ENCODE measurements at places on chromosomes 6 and 20.

- no peak for DNase-seq
These were observed 102.6 kb upstream of the ZFP64 start for GRCh38 chr20:52294106-52294628.

DNA sequence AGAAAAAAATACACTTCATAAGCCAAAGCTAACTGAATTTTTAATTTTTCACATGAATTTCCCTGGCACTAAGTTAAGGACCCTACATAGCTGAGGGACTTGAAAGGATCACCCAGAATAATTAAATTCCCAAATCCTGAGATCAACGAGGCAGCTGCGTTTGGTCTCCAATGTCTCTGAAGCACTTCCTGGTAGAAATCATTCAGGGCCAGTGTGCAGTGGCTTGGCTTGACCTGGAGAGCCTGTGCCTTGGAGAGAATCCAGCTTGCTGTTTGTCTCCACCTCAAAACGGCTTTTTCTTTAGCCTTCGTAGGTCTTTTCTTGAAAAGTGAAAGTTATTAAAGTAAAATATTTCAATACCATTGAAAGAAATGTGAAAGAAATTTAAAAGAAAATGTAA, 92.4 kb downstream of the SMOC2 start:
- no peak for DNase-seq

DNA sequence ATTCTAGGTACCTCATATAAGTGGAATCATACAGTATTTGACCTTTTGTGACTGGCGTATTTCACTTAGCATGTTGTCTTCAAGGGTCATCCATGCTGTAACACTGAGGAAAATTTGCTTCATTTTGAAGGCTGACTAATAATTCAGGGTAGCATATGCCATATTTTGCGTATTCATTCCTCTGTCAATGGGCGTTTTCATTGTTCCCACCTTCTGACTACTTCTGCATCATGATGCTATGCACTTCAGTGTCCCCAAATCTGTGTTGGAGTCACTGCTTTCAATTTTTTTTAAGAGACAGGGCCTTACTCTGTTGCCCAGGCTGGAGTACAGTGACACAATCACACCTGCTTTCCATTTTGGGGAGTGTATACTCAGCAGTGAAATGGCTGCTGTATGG, 51.6 kb downstream of the SYNDIG1 start:
- no peak for DNase-seq

- DNase-seq, result no peak
These were observed 6.2 kb upstream of the LMBRD1 start for GRCh38 chr6:69802995-69803394.

- DNase-seq, result no peak
These were observed 119.9 kb downstream of the SULF2 start for GRCh38 chr20:47665221-47665991.

- DNase-seq, result no peak
These were observed 12.9 kb downstream of the COX7A2 start for GRCh38 chr6:75230484-75231325.

DNA sequence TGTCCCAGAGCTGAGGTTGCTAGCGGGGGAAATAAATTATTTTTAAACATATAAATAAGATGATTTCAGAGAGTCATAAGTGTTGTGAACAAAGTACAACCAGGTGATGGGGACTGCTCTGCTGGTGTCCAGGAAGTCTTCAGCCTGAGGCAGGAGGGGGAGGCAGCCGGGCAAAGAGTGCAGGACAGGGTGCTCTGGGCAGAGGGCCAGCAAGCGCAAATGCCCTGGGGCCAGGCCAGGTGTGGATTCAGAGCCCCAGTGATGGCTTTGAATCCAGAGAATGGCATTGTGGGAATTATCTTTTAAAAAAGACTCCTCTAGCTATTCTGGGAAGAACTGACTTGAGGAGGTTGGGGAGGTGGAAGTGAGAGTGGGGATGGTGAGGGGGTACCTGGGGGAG, 1.6 kb downstream of the CLPSL1 start:
- DNase-seq, result no peak

DNA sequence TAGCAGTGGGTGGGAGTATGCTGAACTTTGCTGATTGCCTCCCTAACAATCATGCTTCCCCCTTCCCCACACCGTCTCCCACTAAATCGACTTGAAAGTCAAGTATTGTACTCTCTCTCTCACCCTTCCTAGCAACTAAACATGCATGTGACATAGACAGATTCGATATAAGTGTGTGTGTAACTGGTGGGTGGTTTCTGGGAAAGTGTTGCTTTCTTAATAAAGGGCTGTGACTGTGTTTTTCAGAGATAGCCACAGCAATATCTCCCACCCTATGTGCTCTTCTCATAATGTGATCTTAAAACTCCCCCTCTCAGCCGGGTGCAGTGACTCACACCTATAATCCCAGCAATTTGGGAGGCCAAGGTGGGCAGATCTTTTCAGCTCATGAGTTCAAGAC, 49.3 kb upstream of the E2F3 start:
- DNase-seq, result no peak
